ENCODE measurements at places on chromosomes 2 and 18. TPM values are rescaled to one million over a fixed set of nuclear protein-coding genes. Genes with fewer than 3 reads are reported as not detected.

Gene CHST9
- 0.24 TPM for total RNA-seq

Gene SULT6B1
- not detected for total RNA-seq

Gene CD302
- total RNA-seq: 4.6 TPM

Gene VWA3B
- 3.2 TPM for total RNA-seq

Gene NEURL3
- total RNA-seq: 9.0 TPM

Gene MROH2A
- total RNA-seq: 0.71 TPM

Gene DCDC2C
- 0.38 TPM for total RNA-seq

Gene RFX8
- total RNA-seq: 1.0 TPM

Gene QPCT
- 11.4 TPM for total RNA-seq

Gene FAM124B
- total RNA-seq: 2.0 TPM

Gene FMNL2
- 18.9 TPM for total RNA-seq
